NCI-H2081 treated with DMSO at 0.1 percent for 48 hours (cell line): ENCODE measurements at places on chromosomes 6 and 20.
A peak's percentile ranks its signal among the peaks of the same experiment; 100 is the strongest.

- no peak for DNase-seq
Observed at GRCh38 chr6:106220485-106220884, 105.1 kb downstream of the ATG5 start.

DNA sequence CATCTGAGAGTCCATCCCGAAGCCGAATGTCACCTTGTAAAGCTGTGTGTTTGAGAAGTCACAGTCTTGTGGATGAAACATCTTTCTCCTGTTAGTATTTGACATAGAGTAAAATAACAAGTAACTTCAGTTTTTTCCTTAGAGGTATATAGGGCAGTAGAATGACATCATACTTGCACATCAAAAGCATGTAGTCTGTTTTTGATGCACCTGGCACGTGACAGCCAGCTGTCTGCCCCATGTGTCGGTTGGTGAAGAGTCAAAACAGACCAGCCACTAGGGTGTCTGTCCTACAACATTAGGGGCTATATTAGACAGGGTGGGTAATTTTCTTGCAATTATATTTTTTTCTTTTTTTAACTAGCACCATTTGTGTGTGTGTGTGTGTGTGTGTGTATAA, 70.2 kb downstream of the SNX9 start:
- DNase-seq: no peak

DNA sequence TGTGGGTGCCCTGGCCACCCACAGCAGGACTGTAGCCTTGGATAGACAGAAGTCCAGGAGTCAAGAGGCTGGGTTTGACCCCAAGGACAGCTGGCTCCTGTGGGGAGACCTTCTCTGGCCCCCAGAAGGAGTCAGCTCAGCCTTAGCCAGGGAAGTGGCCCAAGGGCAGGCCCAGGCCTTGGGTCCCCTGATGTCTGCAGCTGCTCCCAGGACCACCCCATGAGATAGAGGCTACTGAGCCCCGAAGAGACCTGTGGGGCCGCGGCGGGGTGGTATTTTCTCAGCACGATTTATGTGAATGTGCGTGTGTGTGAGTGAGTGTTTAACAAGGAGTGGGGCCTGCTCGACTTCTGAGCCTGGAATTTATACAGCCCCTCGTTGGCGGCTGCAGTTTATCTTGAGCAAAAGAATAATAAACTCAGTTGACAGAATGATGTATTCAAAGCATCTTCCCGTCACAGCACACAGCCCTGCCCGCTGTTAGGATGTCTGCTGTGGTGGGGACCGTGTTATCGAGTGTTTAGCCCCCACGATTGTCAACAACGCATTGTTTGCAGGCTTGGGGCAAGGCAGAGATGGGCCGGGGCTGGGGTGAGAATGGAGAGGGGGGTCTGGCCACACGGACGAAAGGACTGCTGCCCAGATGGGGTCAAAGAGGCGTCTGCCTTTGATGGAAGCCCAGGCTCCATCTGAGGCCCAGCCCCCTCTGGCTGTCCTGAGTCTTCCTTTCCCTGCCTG, 163.3 kb downstream of the VEGFA start:
- no peak for DNase-seq

- no peak for DNase-seq
Observed at GRCh38 chr20:32378461-32378860, 20.3 kb downstream of the ASXL1 start.

GRCh38 chr20:62832212-62832922, 15.5 kb downstream of the COL9A3 start:
- no peak for DNase-seq

DNA sequence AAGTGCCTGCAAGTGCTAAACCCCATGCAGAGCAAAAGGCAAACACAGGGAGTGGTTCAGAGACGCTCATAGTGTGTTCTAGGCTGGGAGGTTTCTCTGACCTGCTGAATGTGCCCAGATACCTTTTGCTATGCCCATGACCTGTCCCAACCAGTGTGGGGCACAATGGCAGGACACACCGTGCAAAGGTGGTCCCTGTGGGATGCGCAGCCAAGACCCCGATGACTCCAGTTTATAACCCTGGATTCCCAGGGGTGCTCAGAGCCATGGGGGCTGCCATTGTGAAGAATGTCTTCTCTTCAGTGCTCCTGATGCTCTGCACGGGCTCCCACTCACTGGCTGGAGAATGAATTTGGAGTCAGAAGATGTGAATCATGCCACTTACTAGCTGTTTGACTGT, 2.2 kb upstream of the NINL start:
- DNase-seq: no peak

- DNase-seq: no peak
Observed at GRCh38 chr6:79928478-79928998, 18.8 kb downstream of the ELOVL4 start.

DNA sequence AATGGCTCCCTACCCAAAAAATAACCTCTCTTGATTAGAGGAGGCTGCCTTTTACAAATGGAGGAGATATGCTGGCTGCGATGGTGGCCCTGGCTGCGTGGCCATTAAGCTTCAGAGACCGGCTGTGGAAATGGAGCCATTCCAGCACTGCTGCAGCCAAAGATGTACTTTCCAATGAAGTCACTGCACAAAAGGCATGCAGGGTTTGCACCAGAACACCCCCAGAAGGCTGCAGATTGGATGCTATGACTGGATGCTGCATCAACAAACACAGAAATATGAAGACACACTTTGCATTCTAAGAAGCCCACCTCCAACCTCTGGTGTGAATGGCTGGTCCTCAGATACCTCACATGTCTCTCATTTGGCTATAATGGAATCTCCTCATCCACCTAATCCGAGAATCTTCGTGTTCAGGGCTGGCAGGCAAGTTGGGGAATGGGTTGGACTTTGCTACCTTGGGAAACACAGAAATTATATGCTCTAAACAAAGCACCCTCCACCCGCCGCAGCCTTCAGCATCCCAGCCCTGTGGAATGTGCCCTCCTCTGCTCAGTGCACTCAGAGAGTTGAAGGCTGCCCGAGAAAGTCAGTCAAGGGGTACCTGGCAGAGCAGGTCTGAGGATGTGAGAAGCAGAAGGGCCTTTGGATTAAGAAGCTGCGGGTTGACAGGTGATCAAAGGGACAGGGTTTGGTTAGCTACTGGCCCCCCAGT, 35.3 kb downstream of the APCDD1L start:
- no peak for DNase-seq

- no peak for DNase-seq
Observed at GRCh38 chr6:31792761-31793171, 2.8 kb downstream of the VARS1 start.

DNA sequence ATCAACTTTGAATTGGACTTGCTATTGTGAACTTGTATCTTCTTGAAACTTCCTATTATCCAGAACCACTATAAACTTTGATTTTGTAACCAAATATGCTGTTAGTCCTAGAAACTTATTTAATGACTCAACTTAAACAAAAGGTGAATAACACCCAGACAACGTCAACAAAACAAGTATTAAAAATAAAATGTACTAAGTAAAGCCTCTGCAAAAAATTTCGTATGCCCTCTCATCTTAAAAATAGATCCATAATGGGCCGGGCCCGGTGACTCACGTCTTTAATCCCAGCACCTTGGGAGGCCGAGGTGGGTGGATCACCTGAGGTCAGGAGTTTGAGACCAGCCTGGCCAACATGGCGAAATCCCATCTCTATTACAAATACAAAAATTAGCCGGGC, 401.7 kb downstream of the ESR1 start:
- no peak for DNase-seq

- no peak for DNase-seq
Observed at GRCh38 chr6:20838113-20838512, 303.9 kb downstream of the CDKAL1 start.

- no peak for DNase-seq
Observed at GRCh38 chr20:59819496-59820203, 113.8 kb downstream of the SYCP2 start.

GRCh38 chr6:142906945-142907470, 38.0 kb downstream of the HIVEP2 start:
- DNase-seq: no peak

DNA sequence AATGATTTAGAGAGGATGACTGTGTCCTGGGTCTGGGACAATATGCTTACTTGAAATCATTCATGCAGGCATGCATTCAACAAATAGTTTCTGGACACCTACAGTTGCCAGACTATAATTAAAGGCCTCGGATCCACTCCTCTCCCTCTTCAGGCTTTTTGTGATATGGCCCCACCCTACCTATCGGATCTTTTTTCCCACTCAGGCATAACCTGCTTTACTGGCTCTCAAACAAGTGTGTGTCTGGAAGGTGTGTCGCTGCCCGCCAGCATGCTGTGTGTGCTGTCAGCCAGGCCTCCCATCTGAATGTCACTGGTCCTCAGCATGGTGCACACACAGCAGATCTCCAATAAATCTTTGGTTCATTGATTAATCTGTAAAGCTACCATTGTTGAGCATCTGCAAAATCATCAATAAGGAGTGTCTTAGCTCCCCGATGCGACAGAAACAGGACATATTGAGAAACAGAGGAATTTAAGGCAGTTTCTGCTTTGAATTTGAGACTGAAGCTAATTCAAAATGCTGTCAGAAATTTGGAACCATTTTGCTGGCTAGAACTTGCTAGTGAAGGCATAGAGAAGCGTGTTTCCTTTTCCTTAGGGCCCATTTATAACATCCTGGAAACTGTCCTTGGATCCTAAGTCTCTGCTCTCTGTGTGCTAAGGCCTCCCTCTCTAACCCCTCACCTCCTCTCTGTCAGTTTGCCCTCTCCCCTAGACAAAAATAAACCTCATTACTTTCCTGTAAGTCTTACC, 23.5 kb upstream of the CCN6 start:
- DNase-seq: no peak

DNA sequence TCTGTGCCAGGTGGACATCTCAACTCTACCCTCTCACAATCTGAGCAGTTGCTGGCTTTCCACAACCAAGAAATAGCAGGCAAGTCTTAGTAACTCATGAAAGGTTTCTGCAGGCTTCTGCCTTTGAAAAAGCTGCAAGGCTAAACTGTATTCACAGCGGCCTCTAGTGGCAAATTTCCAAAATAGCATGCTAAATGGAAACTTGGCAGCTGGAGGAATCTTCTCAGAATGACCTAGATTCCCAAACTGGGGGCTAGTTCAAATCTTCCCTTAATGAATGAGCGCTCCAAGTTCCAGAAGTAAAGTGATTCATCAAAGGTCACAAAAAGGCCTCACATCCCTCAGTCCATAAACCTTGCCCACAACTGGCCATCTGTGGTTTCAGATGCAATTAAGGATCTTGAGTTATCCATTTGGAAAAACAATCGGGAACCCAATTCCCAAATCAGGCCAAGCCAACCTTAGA, 11.9 kb upstream of the CPNE5 start:
- no peak for DNase-seq

GRCh38 chr20:12570371-12570770, 438.4 kb upstream of the SPTLC3 start:
- peak; percentile 74 for DNase-seq

- DNase-seq: no peak
Observed at GRCh38 chr6:14506656-14507246, 389.2 kb downstream of the CD83 start.

GRCh38 chr6:548517-548916, 108.4 kb downstream of the HUS1B start:
- no peak for DNase-seq

GRCh38 chr20:45925821-45926506, 8.5 kb upstream of the PCIF1 start:
- no peak for DNase-seq

GRCh38 chr6:10561611-10562199, 40.6 kb downstream of the GCNT2 start:
- DNase-seq: no peak

DNA sequence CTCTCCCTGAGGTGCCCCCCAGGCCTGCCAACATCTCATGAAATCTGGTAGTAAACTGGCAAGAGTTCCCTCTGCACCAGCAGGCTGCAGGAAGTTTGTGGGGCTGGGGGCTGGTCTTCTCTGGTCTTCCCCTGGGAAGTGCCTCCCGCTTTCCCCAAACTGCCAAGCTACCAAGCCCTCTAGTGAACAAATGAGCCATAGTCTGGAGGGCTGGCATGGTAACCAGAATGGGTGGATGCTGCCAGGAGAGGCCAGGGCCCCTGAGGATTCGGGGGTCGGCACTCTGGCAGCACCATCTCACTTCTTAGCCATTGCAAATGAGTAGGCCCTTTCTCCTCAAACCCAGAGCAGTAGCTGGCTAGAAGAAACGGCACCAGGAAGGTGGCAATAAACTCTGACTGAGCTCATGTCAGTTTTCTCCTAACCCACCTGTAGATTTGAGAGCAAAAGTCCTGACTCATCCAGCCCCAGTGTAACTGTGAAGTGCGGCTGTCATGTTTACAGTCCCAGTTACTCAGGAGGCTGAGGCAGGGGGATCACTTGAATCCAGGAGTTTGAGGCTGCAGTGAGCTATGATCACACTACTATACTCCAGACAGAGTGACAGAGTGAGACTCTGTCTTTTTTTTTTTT, 35.9 kb downstream of the ZC3H12D start:
- no peak for DNase-seq

- DNase-seq: no peak
Observed at GRCh38 chr6:38021571-38021970, 202.0 kb downstream of the ZFAND3 start.

DNA sequence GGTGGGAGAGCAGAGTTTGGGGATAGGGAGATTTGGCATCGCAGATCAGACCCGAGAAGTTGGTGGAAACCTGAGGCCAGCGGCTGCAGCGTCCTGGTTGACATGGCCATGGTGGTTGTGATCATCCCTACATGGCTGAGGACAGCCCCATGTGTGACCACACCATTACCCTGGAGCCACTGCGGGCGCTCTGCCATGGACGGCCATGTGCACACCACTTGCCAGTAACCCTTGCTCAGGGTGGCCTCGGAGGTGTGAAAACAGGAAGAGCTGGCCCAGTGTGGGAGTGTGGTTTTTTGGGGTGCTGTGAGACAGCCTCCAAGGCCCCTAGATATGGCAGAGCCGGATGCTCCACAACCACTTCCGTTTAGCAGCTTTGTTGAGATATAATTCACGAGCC, 64.4 kb downstream of the TMEM242 start:
- DNase-seq: no peak

- DNase-seq: no peak
Observed at GRCh38 chr6:158798311-158798710, 20.9 kb downstream of the EZR start.

DNA sequence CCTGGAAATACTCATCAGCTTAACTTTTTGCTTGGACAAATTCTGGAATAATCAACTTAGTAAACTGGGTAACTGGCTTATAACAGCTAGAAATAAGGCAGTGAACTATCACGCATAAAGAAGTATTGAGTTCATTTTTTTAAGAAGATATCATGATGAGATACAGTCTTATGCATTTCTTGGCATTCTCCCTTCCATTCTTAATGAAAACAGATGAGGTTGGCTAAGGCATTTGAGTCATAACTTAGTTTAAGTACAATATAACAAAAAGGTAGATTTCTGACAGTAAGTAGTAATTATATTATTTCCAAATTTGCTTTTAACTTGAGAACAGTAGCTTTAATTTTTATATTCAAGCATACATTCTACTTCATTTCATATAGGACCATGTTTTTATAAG, 56.1 kb downstream of the SAMD5 start:
- DNase-seq: no peak

- no peak for DNase-seq
Observed at GRCh38 chr20:54079652-54080051, 9.3 kb upstream of the BCAS1 start.

GRCh38 chr6:158085261-158086053, 82.6 kb downstream of the SERAC1 start:
- DNase-seq: no peak
